Activated naive CD4-positive, alpha-beta T cell treated with Interleukin-2 at 50 U/mL for 16 hours (primary cell): ENCODE measurements at places on chromosomes 5 and 9.

DNA sequence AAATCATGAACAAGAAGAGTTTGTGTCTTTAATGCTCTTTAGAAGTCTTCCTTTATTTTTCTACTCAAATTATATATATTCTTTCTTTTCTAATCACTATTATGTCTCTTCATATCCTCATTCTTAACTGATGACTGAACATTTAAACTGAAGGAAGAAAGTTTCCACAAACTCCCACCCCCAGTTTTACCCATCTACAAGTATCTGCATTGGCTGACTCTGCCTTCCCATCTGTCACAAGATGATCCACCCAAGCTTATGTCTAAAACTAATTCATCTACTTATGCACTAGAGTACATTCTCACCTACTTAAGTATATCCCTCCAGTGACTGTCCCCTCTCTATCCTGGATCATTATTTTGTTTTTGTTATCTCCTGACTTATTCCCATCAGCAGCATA lies 344.5 kb downstream of the PRR16 start:
- no peak for DNase-seq

DNA sequence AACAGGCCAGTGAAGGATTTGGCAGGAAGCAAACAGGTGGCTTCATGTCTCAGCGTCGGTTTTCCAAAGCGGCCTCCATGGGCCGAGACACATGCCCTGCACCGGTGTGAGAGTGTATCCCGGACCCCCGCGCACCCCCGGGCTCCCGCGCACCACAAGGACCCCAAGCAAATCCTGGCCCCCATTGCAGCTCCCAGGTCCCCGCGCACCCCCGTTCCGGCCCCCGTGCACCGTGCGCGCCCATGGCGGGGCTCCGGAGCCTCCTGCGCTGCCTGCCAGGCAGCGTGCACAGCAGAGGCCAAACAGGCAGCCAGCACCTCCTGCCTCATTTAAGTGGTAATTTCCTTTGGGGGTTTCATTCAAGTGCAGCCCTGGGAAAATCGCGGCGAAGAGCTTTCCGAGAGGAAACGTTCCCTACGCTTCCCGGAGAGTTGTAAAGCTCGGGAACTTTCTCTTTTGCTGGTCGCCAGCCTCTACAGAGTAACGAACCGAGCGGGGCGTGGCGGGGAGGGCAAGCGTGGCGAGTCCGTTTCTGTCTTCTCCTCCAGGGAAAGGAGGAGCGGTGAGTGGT lies 145.5 kb upstream of the SLC24A2 start:
- no peak for DNase-seq

DNA sequence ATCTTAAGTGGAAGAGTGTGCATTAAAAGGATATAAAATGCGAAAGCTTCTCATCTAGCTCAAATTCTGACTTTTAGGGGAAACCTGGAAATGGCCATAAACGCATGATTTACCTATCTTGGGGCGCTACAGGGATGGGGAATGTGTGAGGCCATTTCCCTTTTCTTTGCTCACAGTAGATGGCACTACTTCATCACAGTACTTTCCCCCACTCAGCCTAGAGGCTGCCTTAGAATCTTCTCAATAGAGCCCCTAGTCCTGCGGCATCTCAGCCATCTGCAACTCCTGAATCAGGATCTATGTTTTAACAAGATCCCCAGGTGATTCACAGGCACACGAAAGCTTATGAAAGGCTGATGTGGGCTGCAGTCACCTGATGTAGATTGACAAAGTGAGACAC lies 110.8 kb downstream of the LHFPL2 start:
- DNase-seq: no peak

DNA sequence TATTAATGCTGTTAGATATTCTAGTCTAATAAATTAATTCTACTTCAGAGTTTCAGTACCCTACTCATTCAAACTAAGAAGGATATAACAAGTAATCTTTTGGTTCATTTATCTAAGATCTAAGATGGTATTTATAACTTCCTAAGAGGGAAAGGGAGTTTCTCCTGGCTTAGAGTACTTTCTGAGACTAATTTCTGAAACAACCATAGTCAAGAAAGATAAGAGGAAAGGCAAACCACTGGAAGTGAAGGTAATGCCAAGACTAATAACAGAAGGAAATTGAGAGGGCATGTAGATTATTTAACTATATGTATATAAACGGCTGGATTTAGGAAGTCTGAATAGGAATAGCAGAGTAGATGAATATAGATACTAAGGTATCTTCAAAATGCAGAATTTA lies 112.4 kb upstream of the ACOT12 start:
- no peak for DNase-seq

DNA sequence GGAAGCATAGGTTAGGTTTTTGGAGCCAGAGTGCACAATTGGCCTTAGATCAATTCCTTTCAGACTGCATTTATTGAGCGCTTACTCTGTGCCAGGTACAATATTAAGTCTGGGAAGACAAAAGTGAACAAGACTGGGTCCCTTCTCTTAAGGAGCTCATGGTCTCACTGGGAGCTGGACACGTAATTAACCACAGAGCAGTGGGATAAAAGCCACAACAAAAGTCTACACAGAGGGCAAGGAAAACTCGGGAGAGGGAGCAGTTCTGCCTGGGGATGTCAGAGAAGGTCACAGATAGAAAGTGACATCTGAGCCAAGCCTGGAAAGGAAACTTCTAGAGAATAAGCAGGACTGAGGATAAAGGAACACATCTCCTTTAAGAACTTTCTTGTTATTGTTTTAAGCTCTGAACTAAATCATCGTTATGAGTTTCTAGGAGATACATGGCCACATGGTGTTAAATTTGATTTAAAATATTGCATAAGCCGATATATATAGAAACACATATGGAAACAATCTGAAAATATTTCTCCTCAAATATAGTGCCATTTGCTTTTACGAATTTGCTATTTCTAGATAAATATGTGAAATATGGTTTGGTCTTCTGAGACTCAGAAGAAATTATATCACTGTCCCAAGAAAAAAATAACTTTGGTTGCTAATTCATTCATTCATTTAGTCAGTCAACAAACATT lies 40.1 kb upstream of the PDE8B start:
- no peak for DNase-seq

- DNase-seq: peak; percentile 32
Observed at GRCh38 chr5:140042643-140043507, at the start of gene NRG2. Gene NRG2 (minus strand): TSS chr5:140043299.
